Activated T-helper 17 cell treated with anti-CD3 and anti-CD28 coated beads, Interleukin-2, amount 50 U/mL, for 72 hours (primary cell): ENCODE measurements at places on chromosomes 3 and 15. TPM values are rescaled to one million over a fixed set of nuclear protein-coding genes. Genes with fewer than 3 reads are reported as not detected.
A peak's percentile ranks its signal among the peaks of the same experiment; 100 is the strongest.

DNA sequence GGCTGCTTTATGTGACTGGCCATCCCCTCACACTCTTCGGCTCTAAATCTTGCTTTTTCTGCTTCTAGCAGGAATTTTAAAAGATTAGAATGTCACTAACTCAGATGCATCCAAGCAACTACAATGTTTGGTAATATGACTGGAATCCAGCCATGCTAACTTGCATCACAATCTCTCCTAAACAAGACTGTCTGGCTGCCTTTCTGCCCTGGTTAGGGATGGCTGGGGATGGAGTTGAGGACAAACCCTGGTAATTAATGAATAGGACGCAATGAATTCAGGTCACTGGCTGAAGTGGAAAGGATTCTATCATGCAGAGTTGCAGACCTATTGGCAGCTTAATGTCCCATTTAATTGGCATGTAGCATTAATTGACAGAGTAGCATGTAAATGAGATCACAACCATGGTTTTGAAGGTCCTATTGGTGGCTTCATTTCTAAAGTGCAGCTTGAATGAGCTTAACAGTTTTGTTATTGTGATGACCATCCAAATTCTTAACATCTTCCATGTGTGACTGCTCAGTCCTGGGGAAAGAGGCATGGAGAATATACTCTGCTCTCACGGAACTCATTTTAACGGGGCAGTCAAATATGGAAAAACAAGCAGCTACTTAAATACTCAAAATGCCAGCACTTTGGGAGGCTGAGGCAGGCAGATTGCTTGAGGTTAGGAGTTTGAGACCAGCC is 21.7 kb downstream of the NMNAT3 start:
- no peak for ATAC-seq

DNA sequence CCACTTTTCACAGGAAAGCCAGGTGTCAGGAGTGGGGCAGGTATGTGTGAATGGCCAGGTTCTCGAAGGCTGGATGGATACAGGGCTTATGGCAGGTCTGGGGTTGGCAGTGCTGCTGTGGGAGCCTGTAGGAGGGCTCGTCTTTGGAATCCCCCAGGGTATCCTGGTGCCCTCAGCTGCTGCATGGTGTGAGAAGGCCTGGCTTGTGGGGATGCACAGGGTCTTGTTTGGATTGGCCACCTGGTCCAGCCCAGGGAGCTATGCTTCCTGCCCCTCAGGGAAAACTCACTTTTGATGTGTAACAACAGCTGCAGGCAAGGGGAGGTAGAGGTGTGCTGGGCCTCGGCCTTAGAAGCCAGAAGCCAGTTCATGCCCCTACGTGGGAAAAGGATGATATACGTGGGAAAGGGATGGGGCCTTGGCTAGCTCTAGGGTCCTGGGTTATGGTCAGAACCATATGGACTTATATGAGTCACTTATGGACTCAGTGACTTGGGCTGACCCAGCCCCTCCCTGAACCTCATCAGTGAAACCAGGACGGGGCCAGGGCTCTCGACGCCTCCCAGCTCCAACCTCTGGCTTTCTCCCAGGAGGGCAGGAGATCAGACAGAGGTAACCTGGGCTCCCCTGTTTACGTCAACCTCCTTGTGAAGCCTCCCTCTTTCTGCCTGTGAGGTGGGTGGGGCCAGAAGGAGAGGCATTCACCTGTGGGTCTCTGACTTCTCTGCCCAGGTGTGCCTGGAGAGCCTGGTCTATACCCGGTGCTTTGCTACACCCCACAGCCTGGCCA is 37.8 kb upstream of the CSPG4 start:
- no peak for ATAC-seq

- no peak for ATAC-seq
Measured at GRCh38 chr3:99755831-99756230, 61.8 kb upstream of the CMSS1 start.

The ATP13A5 gene
- total RNA-seq = not detected

The IL20RB gene
- 1.6 TPM for total RNA-seq

DNA sequence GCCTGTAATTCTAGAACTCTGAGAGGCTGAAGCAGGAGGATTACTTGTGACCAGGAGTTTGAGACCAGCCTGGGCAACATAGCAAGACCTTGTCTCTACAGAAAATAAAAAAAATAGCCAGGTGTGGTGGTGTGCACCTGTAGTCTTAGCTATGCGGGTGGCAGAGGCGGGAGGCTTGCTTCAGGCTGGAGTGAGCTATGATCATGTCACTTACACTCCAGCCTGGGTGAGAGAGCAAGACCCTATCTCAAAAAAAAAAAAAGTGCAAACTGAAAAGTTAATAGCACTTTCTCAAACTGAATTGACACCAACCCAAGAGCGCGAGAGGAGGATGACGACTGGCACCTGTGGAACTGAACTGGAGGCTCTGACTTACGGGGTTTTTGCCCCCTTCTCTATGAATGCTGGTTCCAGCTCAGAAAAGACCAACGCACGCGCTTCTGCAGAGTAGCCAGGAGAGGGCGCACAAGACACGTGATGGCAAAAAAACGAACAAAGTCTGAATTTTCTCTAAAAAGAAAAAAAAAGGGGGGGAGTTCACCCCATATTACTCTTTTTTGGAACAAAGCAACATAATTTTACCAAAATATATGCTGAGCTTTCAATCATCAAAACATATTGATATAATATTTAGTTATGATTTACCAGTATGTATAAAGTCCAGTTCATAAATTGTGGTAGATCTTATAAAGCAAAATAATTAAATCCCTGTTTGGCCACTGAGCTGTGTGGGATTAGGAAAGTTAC is 23.7 kb downstream of the CFAP92 start:
- peak; percentile 54 for ATAC-seq

GRCh38 chr3:127015282-127016042 is 32.5 kb downstream of the PLXNA1 start:
- peak; percentile 22 for ATAC-seq

DNA sequence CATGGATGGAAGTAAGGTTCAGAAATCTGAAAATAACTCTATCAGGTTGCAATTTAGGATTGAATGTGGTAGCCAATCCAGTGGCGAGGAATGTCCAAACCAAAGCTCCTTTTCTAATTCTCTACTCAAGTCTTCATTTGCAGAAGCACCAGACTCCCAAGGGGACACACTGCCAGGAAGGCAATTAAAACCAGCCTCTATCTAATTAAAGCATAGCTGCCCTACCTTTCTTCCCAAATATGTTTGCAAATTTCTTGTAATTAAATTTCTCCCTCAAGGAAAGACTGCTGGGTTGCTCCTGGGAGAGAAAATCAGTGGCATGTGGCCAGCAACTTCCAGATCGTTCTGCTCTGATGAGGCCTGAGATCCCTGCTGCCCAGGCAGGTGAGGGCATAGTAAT is 153.4 kb upstream of the MCTP2 start:
- ATAC-seq = no peak

GRCh38 chr3:106473576-106474475 is 605.0 kb upstream of the CBLB start:
- ATAC-seq = peak; percentile 91

DNA sequence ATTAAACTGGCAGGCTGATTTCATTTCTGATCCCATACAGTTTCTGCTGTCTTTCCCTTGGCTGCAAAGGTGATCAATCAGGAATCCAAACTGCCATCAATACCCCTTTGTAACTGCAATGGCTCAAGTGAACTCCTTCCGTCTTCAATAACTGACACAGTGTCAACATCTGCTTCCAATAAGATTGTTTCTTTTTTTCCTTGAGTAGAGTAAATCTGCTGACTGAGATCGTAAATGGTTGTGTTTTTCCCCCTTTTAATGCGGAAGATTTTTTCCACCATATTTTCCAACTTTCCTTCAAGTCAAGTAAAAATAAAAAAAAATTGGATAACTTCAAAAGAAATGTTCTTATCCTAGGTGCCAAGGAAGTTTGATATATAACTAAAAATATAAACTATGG is 48.7 kb downstream of the VGLL3 start:
- no peak for ATAC-seq

GRCh38 chr3:37347941-37348340 is 173.6 kb upstream of the LRRFIP2 start:
- no peak for ATAC-seq

GRCh38 chr3:81763001-81763400 is 1.6 kb upstream of the GBE1 start:
- ATAC-seq = peak; percentile 9

DNA sequence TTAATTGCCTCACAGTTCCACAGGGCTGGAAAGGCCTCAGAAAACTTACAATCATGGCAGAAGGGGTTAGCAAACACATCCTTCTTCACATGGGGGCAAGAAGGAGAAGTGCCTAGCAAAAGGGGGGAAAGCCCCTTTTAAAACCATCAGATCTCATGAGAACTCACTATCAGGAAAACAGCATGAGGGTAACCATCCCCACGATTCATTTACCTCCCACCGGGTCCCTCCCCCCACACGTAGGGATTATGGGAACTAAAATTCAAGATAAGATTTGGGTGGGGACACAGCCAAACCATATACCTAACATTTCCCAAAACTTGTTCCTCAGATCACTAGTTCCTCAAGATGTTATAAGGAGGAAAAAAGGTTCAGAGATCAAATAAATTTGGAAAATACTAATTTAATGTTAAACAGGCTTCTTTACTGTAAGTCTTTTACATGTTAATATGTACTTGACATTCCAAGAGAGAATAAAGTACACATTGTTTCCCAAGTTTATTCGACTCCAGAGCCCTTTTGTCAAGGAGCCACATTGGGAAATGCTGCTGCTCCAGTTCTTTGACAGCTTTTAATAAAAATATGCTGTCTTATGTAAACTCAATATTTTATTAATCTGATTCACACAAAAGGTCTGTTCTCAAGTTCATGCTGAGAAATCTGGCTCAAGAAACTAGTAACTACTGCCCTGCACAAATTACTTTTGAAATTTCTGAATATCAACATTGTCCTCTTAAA is 17.8 kb downstream of the HERC1 start:
- no peak for ATAC-seq

The GNAT1 gene
- total RNA-seq = not detected

DNA sequence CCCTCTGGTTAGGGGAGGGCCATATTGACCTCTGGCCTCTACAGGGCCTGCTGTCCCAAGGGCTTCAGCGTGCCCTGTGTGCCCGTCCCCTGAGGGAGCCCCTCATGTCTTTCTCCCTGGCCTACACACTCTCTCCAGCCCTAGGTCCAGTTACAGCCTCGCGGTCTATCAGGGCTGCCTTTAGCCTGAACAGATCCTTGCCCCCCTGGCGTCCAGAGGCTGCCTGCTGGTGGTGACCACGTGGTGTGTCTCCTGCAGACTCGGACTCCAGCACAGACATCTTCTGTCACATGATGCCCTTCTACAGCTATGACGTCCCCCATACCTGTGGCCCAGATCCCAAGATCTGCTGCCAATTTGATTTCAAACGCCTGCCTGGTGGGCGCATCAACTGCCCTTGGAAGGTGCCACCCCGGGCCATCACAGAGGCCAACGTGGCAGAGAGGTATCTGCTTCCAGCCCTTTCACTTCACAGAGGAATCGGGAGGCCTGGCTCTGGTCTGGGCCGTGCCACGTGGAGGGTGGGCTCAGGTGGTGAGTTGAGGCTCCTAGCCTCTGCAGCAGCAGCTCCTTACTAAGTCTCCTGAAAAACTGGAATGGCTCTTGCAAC is 4.1 kb downstream of the MAN2A2 start:
- ATAC-seq = no peak

The GOLGA8S gene
- 0.06 TPM for total RNA-seq

DNA sequence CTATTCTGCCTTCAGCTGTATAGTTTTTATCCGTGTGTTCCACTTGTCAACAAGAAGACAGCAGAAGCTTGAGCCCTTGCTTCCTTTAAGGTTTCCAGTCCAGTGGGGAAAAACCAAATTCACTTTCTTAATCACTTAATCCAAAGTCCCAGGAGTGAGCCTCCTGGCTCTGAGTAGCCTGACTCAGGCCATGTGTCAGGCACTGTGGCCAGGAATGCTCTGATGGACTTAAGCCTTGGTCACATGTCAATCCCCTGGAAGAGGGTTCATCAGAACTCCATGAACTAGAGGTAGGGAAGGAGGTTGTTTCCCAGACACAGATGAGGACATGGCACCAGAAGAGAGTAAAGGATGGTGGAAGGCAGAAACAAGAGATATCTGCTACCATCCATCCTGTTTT is 8.8 kb downstream of the VIPR1 start:
- no peak for ATAC-seq

- ATAC-seq = no peak
Measured at GRCh38 chr15:84035399-84035766, 200.2 kb upstream of the GOLGA6L4 start.

The TADA3 gene
- total RNA-seq = 81.9 TPM

The ACKR2 gene
- 1.3 TPM for total RNA-seq
